ENCODE measurements at places on chromosomes 2 and 18.

- DNase-seq, result no peak
Observed at GRCh38 chr2:45288532-45289417, 279.5 kb upstream of the SIX2 start.

DNA sequence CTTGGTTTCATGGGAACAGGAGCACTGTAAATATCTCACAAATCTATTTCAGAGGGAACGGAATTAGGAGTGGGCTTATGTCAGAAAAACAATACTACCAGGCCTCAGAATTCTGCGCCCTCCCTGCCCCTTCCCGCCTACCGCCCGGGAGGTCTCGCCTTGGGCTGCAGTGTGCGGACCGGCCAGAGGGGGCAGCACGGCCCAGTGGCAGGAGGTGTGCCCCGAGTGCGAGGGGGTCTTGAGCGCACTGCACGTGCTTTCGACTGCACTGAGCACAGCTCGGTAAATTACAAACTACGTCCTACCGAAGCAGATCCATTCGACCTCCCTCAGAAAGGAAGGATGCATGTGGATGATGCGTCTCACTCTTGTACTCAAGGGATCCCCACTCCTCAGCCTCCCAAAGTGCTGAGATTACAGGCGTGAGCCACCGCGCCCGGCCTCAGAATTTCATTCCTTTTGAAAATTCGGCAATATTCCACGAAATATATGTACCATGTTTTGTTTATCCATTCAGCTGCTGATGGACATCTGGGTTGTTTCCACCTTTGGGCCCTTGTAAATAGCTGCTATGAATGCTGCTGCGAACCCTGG lies 297.0 kb downstream of the BCL2 start:
- no peak for DNase-seq

DNA sequence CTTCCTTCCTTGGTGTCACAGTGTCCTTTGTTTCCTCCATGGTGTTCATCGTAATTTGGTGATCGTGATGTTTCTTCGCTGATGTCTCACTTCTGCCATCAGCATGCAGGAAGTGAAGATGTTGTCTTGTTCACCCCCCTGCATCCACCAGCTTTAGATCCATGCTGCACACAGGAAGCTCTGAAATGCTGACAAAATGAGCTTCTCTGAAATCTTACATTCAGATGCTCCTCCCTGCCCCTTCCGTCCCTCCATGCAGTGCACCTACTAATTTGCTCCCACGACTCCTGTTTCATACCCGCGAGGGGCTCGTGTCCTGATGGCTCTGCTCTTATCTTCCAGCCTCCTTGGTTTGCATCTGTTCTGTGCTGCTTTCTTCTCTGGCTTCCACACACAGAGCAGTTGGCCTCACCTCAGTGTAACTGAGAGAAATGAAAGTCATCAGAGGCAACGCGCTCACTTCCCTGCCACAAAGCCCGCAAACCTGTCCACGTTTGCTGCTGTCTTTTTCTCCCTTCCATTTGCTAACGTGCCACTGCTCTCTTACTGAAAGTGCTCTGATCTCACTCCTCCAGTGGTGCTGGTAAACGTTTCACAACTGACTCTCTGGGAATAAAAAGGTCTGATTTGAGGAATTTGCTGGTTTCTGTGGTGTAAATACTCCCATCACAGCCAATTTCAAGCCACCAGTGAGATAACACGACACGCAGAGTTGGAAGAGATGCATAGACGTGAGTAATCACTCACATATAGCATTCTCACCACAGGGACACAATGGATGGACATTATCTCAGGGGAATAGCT lies 41.0 kb upstream of the MGAT4A start:
- DNase-seq, result peak; percentile 41

- DNase-seq, result no peak
Observed at GRCh38 chr2:51000849-51001617, 30.9 kb downstream of the NRXN1 start.

DNA sequence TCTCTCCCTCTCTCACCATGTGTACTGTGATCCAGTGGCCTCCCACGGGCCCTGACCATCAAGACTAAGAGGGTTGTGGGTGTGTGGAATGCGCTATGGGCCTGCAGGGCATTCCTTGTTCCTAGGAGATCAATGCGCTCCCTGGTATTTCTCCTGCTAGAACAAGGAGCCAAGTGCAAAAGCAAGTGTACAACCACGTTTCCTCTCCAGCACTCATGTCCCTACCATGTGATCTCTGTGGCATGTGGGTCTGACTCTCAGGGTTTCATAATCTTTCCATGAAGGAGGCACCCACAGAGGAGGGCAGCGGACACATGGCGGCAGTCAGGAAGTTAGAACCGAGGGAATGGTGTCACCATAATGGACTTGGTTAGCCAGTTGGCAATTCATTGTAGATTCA lies 91.4 kb downstream of the MAPK4 start:
- no peak for DNase-seq

DNA sequence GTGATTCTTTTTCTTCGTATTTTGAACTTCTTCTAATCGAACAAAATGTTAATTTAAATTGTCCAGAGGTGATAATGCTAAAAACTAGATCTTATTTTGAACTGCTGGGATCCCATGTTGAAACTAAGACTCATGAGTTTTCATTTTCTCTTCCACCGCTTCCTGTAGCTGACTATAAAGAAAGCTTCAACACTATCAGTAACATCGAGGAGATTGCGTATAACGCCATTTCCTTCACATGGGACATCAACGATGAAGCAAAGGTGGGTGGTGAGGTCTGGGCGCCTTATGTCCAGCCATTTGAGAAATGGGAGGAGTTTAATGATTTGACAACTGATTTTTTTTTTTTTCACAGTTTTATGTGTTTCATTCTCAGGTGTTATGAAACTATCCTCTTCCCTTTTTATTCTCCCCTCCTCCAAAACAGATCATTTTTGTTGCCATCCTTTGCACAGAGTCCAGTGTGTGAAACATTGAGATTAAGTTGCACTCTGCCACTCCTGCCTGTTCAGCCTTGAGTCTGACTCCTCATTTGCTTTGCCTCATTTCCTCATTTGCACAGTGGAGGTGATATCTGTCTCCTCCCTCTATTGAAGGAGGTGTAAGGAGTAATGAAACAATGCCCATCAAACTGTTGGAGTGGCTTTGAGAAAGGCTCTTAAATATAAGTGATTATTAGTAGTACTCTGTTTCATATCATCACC lies 13.8 kb downstream of the GRHL1 start:
- no peak for DNase-seq

- DNase-seq, result no peak
Observed at GRCh38 chr18:413233-413632, 87.3 kb downstream of the COLEC12 start.

GRCh38 chr2:86636842-86637241 lies 13.2 kb upstream of the RNF103 start:
- DNase-seq, result no peak

DNA sequence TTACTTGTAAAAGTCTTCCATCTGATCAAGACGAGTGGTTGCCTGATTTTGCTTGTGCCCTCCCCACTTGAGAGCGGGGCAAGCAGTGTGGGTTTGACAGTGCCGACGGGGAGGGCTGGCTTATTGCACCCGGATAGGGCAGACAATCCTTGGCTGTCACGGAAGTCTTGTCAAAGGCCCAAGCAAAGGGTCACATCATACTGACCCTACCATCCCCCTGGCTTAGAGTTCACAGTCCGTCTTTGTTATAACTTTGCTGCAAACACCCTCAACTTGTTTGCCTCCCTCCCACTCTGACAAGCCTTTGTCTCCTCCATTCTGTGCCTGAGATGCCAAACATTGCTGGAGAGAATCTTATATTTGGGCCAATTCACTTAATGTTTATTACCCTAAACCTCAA lies 165.9 kb upstream of the MSH6 start:
- DNase-seq, result no peak

DNA sequence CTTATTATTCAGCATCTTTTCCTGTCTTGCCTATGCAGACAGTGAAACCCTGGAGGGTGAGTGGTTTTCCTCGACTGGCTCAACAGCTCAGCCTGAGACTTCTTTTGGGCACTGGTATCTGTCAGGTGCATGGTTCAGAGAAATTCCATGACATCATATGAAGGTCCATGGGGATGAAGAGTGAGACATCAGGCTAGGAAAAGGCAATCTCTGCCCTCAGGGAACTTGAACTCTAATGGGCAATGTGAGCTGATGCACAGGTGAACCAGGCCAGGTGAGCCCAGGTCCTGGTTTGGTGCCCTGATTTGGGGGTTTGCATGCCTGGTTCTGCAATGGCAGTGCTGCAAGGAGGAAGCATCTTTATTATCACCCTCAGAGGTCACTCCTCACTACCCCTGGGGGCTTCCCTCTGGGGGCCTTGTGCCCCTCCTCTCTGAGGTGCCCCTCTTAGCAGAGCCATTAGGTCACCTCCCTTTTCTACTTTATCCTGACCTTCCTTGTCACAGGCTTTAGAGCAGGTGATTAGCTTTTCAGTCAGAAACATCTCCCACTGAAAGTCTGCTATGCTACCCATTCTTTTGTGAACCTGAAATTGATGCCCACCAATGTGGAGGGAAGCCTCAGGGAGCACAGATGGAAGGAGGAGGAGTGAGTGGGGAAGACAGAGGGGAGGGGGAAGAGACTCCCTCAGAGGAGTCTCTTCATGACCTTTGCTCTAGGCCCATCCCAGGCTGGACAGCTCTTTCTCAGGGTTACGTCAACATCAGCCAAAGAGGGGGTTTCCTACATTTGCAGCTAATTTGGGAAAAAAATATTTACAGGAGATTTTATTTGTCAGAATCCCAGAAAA lies 47.3 kb downstream of the MERTK start:
- DNase-seq, result no peak

DNA sequence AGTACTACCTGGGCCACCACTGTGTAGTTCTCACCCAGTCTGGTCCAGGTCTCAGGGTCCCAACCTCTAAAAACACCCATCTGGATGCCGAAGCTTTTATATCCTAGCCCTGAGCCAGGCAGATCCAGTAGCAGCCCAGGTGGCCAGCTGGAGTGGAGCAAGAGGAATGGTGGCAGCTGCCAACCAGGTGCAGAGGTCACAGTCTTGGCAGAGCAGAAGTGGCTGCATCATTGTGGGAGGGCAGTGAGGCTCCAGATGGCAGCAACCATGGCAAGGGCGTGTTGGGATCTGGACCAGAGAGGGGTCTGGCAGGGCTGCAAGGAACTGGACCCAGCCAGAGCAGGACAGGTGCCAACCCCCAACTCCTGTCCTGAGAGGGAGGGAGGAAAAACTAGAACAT lies 72.2 kb upstream of the AGAP1 start:
- no peak for DNase-seq
